ENCODE measurements at places on chromosomes 4 and X. TPM values are rescaled to one million over a fixed set of nuclear protein-coding genes. Genes with fewer than 3 reads are reported as not detected.

Gene NDUFA1
- total RNA-seq, result 11.9 TPM

Gene CHST7
- 4.9 TPM for total RNA-seq

GRCh38 chr4:173379929-173380328, 9.2 kb downstream of the SAP30 start:
- H3K27ac ChIP-seq, result no peak overlapping the region
- no peaks in the 10 kb centered on the region for H3K36me3 ChIP-seq
- H3K27me3 ChIP-seq, result no peaks in the 10 kb centered on the region
- H3K4me1 ChIP-seq, result peaks cover 12% of the 10 kb centered on the region
- H3K4me3 ChIP-seq, result no peak overlapping the region

- no peaks in the 10 kb centered on the region for H3K4me1 ChIP-seq
- no peak overlapping the region for H3K4me3 ChIP-seq
- no peak for DNase-seq
- H3K27me3 ChIP-seq, result no peaks in the 10 kb centered on the region
- H3K27ac ChIP-seq, result no peak overlapping the region
Observed at GRCh38 chrX:43861750-43862149, 20.5 kb downstream of the MAOB start.
